Right hindlimb (tissue), 1 donor: ENCODE measurements at places on chromosomes 6 and 20.

DNA sequence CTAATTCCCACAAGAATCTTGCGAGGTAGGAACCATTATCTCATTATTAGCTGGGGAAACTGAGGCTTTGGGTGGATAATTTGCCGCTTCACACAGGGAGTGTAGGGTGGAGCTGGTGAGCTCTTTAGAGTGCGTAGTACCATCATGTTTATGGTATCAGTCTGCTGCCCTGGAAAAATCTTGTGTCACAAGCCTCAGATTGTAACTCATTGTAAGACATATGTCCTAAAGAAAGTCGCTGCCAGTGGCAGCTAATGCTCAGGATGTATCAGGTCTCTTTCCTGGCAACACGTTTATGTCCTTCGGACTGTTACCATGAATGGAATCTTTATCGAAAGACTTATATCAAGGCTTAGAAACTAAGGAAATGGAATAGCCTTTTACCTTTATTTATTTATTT lies 1.9 kb downstream of the ZFAND3 start:
- no peak for DNase-seq

GRCh38 chr20:21809961-21810523 lies 104.6 kb downstream of the PAX1 start:
- DNase-seq, result no peak

- no peak for DNase-seq
Observed at GRCh38 chr6:141956868-141957267, 175.9 kb upstream of the GJE1 start.

DNA sequence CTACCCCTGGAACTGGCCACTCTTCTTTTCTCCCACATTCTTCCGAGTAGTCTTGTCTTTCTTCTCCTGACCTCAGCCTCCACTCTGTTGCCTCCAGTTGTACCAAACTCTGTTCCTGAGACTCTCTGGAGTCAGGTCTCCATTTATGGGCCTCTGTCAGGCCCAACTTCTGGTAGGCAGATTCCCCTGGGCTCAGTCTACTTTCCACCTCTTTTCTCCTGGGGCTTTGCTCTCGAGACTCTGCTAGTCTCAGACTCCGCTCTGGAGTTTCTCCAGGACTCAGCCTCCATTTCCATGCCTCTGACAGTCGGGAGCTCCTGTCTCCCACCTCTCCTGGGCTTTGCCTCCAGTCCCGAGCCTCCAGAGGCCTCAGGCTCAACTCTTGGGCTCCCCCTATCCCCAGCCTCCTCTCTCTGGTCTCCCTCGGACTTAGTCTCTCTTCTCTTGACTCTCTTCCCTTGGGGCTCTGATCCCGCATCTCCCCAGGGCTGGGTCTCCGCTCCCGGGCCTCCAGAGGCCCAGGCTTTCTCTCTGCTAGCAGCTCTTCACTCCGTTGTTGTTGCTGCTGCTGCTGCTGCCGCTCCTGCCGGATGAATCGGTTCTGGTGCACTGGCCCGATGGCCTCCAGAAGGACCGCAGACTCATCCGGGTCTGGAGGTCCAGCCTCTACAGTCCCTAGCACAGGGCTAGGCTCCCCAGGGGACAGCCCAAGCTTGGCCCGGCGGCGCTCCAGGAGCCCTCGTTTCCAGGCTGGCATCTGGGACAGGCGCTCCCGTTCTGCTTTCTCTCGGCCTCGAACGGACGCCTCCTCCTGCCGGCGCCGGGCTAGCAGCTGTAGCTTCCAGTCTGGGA lies 1.1 kb downstream of the PPP1R18 start:
- no peak for DNase-seq

DNA sequence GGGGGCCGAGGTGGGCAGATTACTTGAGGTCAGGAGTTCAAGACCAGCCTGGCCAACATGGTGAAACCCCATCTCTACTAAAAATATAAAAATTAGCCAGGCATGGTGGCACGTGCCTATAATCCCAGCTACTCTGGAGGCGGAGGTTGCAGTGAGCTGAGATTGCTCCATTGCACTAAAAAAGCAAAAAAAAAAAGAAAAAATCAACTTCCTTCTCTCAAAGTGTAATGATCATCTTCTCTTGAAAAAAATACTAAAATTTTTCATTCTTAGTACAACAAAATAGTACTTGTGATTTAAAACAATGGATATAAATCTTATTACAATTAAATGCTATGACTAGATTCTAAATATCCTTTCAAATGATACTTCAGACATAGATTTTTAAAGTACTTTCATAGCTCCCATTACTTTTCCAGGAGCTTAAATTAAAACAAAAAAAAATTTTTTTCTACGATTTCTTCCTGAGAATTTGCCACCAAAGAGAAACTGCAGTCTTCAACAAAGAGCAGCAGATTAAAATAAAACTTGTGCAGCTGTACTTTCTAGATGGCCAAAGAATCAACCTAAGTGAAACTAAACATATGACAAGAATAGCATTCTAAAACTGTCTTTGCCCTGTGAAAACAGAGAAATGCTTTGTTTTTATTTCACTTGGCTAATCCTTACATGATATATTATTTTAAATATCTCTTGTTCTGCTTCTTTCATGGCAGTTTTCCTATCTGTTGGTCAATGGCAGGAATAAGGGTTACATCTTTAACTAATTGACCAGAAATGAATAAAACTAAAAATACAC lies 75.2 kb downstream of the MAP3K5 start:
- DNase-seq, result no peak

DNA sequence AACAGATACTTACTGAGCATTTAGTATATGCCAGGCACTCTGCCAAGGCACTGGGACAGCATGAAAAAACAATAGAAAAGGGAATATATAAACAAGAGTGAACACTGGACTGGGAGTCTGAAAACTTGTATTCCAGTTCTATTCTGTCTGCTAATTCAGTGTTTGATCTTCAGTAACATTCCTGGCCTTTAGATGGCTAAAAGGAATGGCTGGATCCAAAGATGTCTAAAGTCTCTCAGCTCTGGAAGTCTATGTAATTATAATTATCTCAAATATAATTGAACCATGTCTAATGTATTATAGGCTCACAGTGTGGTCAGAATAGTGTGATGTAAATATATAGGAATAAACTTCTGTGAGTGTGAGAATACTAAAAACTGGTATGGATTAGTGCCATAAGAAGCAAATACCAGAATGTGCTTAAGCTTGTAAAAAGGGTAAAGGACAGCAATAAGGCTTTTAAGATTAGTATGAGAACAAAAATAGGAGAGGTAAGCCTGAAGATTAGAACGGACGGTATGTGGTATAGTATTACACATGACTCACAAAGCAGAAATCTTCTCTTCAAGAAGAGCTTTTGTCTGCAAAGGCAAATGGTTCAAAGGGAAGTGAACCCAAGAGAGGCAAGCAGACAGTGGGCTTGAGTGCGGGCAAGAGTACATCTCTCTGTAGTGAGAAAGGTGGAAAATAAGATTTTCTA lies 68.5 kb downstream of the TMEM200A start:
- DNase-seq, result no peak

DNA sequence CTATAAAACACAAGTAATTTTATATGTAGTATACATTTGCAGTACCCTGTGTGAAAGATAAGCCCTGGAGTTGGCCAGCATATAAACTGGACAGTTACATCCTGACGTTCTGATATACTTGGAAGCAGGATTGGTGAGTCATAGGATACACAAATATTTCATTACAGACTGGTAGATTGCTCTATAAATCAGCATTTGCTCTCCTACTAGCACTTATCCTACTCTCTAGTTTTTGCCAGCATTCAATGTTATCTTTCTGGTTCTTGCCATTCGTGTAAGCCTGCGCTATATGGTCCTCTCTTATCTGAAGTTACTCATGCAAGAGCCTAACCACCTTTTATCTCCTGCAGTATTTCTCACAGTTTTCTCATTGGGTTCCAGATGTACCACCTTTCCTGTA lies 680.2 kb upstream of the MMS22L start:
- no peak for DNase-seq
